ENCODE measurements at places on chromosomes 4 and X.

- no peak for DNase-seq
Observed at GRCh38 chr4:21544415-21544814, 404.2 kb downstream of the KCNIP4 start.

- DNase-seq, result no peak
Observed at GRCh38 chr4:88318751-88319350, 34.5 kb upstream of the PPM1K start.

DNA sequence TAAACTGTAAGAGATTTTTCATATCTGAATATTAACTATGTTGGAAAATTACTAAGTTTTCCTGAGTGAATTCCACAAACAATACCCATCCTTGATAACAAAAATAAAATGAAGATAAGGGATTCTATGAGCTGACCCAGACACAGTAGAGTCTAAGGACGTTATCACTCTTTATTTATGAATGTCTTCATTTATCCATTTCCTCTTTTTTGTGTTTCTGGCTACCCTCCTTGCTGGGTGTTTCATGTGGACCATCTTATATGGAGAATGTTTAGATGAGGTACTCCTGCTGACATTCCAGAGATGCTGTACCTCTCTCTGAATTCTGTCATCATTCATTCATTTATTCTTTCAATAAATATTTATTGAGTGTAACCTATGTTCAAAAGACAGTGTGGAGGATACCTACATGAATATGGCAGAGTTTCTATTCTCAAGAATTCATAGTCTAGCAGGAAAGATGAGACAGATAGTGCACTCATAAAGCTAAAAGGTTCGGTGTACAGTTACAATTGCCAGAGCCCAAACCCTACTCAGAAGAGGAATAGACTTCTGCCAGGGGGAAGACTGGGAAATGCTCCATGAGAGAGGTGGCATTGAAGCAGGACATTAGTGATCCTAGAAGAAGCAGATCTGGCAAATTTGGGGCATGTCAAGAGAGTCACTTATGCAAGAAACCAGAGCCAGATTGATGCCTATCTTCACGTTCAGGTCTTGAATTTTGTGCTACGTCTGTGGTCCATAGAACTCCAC, 195.8 kb downstream of the MAML3 start:
- DNase-seq, result no peak

DNA sequence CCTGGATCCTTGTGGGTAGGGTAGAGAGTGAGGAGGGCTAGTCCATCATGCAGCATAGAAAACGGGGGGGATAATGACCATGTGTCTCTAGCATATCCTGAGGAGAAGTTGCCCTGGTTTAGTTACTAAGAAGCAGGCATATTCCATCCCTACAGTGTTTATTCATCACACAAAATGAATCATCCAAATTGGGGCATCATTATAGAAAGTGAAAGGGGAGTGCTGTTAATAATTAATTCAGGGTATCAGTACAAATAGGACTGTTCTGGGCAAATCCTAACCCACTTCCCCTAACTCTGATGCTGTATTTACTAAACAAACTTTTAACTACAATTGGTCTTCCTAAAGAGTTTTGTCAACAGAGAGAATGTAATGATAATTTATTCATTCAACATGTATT, 281.1 kb upstream of the ARX start:
- DNase-seq, result no peak

- no peak for DNase-seq
Observed at GRCh38 chrX:115413246-115413878, 123.8 kb downstream of the LUZP4 start.

- DNase-seq, result no peak
Observed at GRCh38 chr4:135368831-135369230, 1167.2 kb upstream of the PABPC4L start.

GRCh38 chr4:157217708-157218107, 2.8 kb upstream of the GRIA2 start:
- DNase-seq, result no peak

Measured in AG09309 (cell line).